Chondrocyte (in vitro differentiated cells): ENCODE measurements at places on chromosomes 16 and 17. TPM values are rescaled to one million over a fixed set of nuclear protein-coding genes. Genes with fewer than 3 reads are reported as not detected.
A peak's percentile ranks its signal among the peaks of the same experiment; 100 is the strongest.

DNA sequence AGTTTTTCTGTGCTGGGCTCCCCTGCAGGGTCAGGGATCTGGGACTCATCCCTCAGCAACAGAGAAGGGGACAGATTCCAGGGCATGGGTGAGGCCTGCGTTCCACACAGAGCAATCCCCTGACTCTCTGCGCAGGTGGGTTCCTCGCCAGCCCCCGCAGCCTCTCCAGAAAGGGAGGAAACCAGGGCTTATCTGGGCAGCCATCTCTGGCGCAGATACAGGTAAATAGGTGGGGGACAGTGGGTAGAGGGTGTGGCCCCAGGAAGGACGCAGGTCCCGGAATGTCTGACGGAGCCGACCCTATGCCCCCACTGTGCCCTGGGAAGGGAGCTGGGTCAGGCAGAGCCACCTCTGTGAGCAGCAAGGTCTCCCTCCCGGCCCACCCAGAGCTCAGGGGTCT is 23.2 kb downstream of the PIEZO1 start:
- no peak for DNase-seq

DNA sequence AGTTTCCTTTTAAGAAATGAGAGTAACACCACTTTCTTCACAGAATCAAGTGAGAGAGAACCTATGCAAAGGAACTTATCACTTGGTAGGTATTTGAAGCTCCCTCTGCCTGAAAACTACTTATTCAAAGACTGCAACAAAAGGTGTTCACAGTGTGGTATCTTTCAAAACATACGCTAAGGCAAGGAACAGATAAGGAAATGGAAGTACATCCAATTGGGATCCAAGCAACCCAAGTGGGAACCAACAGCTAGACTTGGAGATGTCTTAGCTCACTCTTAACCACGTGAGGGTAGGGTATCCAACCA is 431 bp upstream of the PPM1E start:
- DNase-seq, result no peak

DNA sequence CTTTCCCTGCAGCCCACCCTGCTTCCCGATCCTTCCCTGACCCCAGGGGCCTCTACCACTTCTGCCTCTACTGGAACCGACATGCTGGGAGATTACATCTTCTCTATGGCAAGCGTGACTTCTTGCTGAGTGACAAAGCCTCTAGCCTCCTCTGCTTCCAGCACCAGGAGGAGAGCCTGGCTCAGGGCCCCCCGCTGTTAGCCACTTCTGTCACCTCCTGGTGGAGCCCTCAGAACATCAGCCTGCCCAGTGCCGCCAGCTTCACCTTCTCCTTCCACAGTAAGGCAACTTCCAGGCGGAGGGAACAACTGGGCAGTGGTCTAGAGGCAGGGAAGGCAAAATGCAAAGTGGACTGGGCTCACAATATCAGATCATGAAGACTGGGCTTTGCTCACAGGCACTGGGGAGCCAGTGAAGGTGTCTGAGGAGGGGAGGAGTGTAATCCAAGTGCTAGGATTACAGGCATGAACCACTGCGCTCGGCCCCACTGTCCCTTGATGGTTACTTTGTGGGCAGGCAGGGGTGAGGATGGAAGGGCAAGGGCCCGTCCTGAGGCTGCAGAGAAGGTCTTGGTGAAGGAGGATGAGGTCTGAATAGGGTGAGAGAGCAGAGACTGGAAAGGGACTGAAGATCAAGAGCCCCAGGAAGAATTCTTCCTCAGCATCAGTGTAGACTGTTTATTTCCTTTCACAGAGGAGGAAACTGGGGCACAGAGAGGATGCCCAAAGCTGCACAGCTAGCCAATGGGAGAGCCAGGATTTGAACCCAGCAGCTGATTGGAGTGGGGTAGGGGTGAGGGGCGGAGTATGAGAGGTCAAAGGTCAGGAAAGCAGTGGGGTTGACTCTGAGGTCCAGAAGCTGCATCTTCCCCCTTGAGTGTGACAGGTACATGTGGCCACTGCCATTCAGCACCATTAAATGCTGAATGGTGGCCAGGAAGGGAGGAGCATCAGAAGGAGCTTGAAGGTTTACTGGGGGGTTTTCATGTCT is 16.5 kb upstream of the ADGRG3 start:
- no peak for DNase-seq

DNA sequence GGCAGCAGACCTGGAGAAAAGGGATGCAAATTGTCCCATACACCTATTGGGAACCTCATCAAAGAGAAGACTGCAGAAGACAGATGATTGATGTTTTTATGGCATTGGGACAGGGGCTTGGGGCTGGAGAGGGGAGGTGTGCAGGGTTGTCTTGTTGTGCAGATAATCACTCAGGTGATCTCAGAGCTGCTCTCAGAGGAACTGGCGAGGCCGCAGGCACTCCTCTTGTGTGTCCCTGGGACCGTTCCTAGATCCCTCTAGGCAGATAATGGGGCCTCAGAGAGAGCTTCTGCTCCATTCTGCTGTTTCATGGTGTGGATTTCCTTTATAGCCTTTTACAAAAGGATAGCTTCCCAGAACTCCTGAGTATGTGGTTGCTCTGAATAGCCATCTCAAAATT is 1.6 kb downstream of the RNF213 start:
- DNase-seq, result no peak

DNA sequence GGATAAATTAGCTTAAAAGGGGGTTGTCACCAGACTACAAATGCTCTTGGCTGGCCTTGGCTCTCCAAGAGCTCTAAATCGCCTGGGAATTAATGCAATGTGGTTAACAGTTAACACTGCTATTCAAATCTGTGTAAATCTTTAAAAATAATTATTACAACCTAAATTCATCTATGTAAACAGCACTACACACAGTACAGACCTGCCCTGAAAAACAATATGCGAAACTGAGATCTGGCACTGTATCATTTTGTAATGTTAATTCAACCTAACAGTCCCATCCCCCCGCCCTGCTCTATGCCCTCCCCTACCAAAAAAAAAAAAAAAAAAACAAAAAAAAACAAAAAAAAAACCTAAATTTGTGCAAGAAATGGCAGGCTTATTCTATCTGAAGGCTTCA is 40.9 kb downstream of the DCUN1D3 start:
- no peak for DNase-seq

DNA sequence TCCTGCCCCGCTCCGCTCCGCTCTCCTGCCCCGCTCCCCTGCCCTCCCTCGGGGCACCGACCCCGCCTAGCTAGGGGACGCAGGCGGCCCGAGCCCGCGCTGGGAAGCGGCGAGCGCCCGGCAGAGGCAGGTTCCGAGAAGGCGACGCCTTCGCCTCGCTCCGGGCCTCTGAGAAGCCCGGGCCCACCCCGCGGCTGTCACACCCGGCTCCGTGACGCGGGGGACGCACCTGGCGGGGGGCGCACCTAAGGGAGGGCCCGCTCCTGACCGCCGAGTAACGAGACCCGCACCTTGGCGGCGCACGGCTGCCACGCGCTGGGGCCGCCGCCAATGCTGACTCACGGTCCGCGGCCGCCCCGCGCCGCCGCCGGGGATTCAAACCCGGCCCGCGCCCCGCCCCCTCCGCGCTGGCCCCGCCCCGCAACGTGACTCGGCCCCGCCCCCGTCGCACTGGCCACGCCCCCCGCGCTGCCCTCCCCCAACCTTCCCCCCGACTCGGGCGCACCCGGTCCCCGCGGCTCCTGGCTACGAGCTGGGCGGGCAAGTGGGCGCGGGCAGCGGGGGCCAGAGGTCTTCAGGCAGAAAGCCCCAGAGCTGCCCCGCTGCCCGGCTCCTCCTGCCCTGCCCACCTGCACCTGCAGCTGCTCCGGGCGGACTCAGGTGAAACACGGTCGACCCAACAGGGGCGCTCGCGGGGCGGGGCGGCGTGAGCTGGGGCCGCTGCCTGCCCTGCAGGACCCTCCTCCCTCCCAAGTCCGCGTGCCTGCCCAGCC is 27.8 kb downstream of the GNPTG start:
- no peak for DNase-seq

DNA sequence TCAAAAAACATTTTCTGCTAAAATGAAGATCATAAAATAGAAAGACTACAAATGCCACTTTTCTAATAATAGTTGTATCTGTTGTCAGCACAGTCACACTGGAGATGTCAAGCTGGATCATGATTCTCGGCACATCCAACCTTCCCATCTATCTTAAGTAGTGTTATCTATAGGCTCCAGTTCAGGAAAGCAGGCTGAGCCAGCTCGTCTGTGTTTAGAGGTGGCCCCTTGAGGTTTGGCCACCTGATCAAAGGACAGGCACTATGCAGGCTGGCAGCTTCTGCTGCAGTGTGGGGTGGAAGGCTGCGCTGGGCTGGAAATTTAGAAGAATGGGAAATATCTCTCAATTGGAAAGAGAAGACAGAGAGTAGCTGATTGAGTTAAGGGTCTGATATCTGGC is 32.4 kb downstream of the SMYD4 start:
- no peak for DNase-seq

DNA sequence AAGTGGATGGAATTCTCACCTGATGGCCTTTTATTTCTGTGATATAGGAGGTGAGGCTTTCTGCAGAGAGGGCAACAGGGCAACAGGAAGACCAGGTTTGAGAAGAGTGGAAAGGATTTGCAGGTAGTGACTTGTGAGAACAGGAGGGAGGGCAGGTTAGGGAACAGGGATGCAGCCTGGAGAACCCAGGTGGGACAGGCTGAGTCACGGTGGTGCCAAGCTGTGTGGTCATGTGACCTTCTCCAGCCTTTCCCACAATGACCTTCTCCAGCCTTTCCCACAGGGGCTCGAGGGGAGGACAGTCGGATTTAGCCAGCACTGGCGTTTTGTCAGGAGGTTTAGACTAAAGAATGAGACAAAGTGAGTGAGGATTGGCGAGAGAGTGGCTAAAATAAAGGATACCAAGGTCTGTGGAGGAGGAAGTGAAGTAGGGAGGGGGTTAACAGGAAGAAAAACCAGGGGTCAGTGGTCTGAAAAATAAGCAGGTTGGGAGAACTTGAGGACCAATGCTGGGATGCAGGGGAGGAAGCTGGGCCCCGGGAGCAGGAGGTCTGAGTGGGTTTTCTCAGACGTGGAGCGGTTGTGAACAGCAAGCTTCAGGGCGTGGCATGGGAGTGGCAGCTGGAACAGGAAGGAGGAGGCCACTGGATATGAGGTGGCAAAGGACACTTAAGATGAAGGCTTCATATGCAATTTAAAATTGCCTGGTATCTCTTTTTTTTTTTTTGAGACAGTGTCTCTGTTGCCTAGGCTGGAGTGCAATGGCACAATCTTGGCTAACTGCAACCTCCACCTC is 37.7 kb downstream of the DNAH2 start:
- peak; percentile 49 for DNase-seq

GRCh38 chr16:50386774-50387173 is 18.0 kb upstream of the BRD7 start:
- DNase-seq, result peak; percentile 78

- no peak for DNase-seq
Measured at GRCh38 chr16:68700120-68700519, 37.0 kb upstream of the CDH1 start.

- no peak for DNase-seq
Measured at GRCh38 chr16:66634527-66635196, 30.2 kb downstream of the CMTM3 start.

GRCh38 chr17:48066192-48066591 is 18.0 kb downstream of the NFE2L1 start:
- DNase-seq, result no peak

- peak; percentile 90 for DNase-seq
Measured at GRCh38 chr16:75265911-75266701, 14.7 kb upstream of the BCAR1 start.

DNA sequence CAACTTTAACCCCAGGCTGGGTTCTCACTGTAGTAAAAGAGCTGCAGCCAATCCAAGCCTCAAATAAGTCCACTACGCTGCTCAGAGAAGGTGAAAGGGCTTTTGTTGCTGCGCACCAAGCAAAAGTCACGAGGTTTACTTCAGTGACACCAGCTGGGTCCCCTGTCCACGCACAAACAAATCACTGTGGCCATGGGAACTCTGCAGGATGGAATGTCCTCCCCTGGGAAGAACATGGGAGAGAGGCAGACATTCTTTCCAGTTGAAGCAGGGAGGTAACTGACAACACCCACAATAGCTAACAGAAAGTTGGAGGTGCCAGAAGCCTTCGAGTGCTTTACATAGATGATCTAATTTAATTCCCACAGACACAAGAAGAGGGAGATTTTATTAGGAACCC is 181.9 kb downstream of the PMP22 start:
- DNase-seq, result no peak

DNA sequence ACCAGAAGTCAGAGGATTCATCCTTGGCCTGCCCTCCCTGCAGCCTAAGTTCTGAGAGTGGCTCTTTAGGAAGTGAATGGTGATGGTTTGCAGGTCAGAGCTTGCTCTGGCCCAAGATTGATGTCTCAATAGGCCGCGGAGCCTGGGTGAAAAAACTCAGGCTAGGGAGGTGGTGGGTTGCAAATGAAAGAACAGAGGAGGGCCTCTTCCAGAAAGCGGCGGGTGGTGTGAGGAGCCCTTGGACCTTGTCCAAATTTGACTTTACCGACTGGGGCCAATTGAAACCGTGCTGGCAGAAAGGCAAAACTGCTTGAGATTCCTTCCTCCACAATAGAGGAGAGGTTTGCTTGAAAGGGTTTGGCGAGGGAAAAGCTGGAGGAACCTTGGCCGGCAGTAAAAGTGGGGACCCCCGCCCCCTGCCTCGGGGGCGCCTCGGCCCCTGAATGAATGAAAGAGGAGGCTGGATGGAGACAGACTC is 331.3 kb downstream of the SEC14L1 start:
- DNase-seq, result no peak

- no peak for DNase-seq
Measured at GRCh38 chr16:79519448-79519847, 81.1 kb downstream of the MAF start.

DNA sequence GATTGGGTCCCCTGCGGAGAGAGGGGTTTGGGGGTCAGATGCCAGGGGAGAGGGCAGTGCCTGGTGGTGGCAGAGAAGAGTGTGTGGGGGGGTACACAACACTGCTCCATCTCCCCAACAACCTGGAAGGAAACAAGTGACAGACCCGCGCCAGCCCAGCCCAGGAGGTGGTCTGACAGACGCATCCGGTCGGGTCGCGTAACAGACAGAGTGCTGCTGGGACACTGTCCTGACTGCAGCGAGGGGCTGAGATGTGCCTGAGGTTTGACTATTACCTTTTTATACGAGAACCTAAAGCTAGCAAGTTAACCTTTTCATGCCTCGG is 16.2 kb downstream of the UNC13D start:
- DNase-seq, result no peak

DNA sequence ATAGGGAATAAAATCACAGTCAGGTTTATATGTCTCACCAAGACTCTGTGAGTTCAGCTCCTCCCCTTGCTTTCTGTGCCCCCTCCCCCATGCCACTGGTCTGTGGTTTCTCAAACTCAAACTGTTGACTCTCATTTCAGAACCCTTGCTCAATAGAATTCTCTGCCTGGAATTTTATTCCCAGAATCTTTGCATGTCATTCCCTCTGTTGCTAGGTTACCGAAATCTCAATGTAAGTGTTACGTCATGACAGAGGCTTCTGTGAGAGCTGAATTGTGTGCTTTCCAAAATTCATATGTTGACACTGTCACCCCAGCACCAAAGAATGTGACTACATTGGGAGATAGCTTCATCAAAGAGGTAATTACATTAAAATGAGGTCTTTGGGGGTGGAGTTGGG is 1938.8 kb downstream of the TP53TG3F start:
- DNase-seq, result no peak

CD300C gene
- not detected in 3 replicates for total RNA-seq

PRSS33 gene
- not detected in 3 replicates for total RNA-seq

ZSCAN10 gene
- total RNA-seq, result not detected in 3 replicates

SGSH gene
- total RNA-seq, result 42.6 to 45.4 TPM (median 44.7 TPM) in 3 replicates

MT4 gene
- total RNA-seq, result not detected in 3 replicates

TBC1D3L gene
- total RNA-seq, result 16.6 to 20.0 TPM (median 19.6 TPM) in 3 replicates

RAMP2 gene
- 0.63 to 4.9 TPM (median 3.9 TPM) in 3 replicates for total RNA-seq

HOXB5 gene
- not detected in 3 replicates for total RNA-seq

BTBD17 gene
- not detected in 3 replicates for total RNA-seq

CCL8 gene
- not detected in 3 replicates for total RNA-seq

ZNF771 gene
- total RNA-seq, result 10.2 to 16.3 TPM (median 10.8 TPM) in 3 replicates

NUBP1 gene
- total RNA-seq, result 17.2 to 20.0 TPM (median 18.5 TPM) in 3 replicates
